ENCODE measurements at places on chromosomes 5 and 9.

DNA sequence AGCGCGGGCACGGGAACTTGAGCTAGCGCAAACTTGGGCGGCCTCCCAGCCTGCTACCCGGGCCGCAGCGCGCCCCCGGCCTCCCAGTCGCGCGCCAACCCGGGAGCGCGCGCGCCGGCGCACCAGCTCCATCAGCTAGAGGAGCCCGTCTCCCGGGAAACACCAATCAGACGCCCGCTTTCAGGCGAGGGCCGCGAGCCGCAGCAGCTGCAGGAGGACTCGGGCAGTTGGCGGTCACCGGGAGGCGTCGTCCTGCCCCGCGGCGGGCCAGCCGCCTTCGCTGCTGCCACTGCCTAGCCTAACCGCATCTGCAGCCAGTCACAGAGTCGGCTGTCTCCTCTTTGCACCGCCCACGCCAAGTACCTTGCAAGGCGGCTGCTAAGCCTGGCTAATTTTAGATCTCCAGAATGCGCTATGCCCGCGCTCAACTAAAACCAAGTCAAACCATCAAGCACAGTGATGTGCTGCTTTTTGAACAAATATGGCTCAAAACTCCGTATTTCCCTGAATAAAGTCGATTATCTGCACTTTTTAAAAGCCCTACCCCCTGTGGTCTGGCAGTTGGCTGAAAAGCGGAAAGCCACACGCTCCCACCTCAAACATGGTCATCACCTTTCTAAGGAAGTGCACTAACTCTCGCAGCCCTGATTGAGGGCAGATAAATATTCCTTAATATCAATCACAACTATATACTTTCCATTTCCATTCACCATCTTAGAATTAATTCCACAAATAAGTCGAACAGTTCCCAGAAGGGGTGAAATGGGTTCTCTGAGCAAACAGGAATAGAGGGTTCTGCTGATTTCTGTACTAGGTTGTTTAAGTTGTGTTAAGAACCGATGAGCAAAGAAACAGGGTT, 221.8 kb downstream of the MEF2C start:
- DNase-seq: no peak

DNA sequence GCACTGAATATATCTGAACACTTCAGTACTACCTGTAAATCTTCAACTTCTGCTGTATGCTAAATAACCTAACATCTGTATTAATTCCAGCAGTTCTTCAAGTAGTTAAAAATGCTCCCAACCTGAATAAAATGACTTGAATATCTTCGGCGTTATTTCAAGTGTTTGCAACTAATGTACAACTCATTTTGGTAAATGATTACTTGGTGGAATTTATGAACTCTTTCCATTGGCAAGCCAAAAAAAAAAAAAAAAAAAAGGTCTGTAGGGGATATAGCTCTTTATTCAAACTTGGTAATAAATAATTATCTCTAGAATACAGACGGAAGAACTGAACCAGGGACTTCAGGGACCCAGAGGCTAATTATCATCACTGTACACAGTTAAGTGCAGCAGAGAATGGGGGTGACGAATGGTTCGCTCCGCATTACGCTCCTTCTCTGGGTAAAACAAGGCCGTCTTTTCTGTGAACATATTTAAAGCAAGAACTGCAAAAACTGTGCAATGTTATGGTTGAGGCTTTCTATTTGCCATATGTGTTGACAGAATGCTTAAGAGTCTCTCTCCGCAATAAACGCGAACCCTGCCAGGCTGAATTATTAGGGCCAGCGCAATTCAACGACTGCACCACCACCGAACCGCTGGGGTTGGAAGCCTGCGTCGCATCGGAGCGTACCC, 1.9 kb upstream of the ERBIN start:
- no peak for DNase-seq

DNA sequence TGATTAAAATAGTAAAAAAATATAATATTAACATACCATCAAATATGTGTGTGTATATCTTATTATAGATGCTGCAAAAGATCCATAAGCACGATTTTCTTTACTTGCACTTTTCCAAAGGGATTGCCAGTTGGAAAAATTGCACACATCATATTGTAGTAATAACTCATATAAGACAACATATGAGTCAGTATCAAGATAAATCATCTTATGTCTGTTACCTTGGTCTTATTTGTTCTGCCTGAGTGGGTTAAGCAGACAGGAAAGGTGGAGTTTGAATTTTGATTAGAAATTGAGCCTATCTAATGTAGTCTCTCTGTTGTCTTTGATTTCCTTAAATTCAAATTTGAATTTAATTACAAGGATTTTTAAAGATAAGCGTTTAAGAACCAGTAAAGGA, 24.6 kb downstream of the LYSMD3 start:
- no peak for DNase-seq

DNA sequence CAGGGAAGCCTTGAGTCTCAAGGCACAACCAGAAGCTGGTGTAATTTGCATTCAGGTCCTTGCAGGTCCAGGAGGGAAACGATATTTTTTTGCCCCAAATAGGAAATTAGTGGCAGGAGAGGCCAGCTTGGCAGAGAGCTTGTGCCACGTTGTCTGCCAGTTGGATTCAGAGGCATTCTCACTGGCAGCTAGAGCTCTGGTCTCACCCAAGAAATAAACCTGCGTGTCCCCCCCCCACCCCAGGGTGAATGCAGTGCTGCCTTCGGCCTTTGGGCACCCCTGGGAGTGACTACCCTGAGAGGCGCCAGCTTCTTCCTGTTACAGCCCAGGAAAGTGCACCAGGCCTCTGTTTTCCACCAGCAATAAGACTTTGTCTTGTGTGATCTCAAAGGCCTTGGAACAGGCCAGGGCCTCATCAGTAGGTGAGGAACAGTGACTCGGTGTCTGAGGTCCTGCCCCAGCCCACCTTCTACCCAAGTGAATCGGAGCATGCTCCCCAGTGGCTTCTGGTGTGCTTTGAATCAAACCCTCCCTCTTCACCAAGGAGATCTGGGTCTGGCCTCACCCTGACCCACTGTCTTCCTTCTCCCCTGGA, 68.4 kb downstream of the HSPA4 start:
- no peak for DNase-seq

GRCh38 chr9:69340631-69341030, 15.6 kb downstream of the ENTREP1 start:
- no peak for DNase-seq

- DNase-seq: no peak
These were observed 21.1 kb downstream of the TERT start for GRCh38 chr5:1273745-1274144.

DNA sequence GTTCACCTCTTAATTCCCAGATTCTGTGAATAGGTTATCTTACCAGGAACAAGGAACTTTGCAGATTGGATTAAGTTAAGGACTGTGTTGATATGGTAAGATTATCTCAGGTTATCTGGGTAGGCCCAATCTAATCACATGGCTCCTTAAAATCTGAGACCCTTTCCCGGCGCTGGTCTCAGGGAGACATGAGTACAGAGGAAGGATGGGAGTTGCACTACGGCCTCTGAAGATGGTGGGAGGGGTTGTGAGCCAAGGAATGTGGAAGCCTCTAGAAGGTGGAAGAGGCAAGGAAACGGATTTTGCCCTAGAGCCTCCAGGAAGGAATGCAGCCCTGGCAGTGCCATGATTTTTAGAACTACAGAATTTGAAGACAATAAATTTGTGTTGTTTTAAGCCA, 95.1 kb downstream of the AK8 start:
- no peak for DNase-seq

- no peak for DNase-seq
These were observed 9.3 kb upstream of the OR13F1 start for GRCh38 chr9:104494808-104495207.

Data from activated gamma-delta T cell treated with anti-CD3 and anti-CD28 coated beads, Interleukin-2, amount 50 U/mL, for 16 hours (primary cell).